ENCODE measurements at places on chromosomes 2 and 18.
A peak's percentile ranks its signal among the peaks of the same experiment; 100 is the strongest.

DNA sequence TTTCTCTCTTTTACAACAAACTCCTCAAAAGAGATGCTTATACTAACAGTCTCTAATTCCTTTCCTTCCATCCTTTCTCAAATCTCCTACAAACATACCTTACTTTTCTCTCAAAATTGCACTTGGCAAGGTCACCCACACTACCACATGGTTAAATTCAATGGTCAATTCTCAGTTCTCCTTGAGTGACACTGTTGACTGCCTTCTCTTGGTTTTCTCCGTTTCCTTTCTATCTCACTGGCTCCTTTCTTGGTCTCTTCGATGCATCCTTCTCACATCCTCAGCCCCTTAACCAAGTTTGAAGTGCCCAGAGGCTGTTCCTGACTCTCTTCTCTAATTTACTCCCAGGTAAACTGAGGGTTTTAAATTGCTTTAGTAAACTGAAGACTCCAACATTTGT lies 12.5 kb downstream of the C1D start:
- DNase-seq: no peak

- DNase-seq: no peak
Observed at GRCh38 chr2:231597014-231597611, 4.4 kb downstream of the TEX44 start.

- DNase-seq: no peak
Observed at GRCh38 chr2:172416447-172417058, 10.8 kb upstream of the ITGA6 start.

DNA sequence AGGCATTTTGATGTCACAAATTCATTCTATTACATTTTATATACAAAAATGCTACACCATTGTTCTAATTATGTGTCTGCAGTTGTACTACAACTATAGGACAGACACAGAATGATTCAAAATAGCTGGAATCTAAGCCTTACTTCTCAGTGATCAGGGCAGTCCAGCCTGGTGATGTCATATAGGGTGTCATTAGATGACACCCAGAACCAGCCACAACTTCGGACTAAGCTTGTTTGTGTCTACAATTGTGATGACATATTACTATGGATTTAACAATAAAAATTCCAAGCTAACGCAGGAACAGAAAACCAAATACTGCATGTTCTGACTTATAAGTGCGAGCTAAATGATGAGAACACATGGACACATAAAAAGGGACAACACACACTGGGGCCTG lies 31.0 kb downstream of the M1AP start:
- DNase-seq: no peak

GRCh38 chr2:126208266-126208665 lies 447.7 kb upstream of the GYPC start:
- no peak for DNase-seq

DNA sequence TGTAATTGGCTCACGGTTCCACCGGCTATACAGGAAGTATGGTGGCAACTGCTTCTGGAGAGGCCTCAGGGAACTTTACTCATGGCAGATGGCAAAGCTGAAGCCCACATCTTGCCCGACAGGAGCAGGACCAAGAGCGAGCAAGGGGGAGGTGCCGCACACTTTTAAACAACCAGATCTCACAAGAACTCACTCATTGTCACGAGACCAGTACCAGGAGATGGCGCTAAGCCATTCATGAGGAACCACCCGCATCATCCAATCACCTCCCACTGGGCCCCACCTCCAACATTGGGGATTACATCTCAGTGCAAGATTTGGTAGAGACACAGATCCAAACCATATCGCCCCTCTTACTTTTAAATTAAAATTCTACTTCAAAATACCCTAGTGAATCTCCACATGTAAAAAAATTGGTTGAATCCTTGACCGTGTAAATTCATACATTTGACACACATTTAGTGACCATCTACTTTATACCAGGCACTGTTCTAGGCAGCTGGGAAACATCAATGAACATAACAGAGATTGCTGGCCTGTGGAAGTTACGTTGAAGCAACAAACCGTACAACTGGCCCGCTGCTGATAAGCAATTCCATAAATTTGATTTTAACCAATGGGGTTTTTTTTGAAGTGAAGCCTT lies 87.6 kb downstream of the ALPK2 start:
- peak; percentile 9 for DNase-seq

GRCh38 chr2:219914577-219914976 lies 287.1 kb downstream of the SLC4A3 start:
- no peak for DNase-seq

GRCh38 chr2:219648176-219648575 lies 20.7 kb downstream of the SLC4A3 start:
- no peak for DNase-seq

- no peak for DNase-seq
Observed at GRCh38 chr2:71067567-71068217, 756 bp upstream of the NAGK start.

GRCh38 chr2:196191541-196191940 lies 20.2 kb upstream of the STK17B start:
- no peak for DNase-seq

DNA sequence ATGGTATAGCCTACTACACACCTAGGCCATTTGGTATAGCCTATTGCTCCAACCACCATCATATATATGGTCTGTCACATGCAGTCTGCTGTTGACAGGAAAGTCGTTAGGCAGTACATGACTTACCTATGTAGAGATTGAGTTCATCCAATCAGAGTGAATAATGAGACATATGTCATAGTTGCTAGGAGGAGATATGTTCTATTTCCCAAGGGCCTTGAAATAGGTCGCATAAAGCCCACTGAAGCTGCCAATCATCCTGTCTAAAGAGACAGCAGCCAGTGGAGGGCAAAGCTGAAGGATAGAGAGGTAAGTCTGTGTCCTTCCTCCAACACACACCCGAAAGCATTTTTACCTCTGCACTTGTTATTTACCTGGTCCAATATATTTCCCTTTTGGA lies 263.4 kb downstream of the PTPRM start:
- DNase-seq: no peak

- no peak for DNase-seq
Observed at GRCh38 chr2:62800618-62801017, 95.1 kb downstream of the EHBP1 start.

DNA sequence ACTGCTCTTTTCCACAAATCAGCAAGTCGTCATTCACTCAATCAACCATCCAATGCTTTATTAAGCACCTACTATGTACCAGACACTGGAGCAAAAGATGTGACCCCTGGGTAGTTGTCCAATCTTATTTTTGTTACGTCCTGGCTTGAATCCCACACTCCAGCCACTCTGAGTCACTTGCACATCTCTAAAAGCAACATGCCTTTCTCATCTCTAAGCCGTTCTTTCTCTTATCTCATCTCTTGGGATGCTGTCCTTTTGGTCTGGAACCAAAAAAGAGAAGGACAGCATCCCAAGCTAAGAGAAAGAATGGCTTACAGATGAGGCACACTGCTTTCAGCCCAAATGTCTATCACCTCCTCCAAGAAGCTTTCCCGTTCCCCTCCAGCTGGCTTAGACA lies 58.8 kb downstream of the RNF152 start:
- peak; percentile 14 for DNase-seq

GRCh38 chr2:28821295-28821958 lies 10.8 kb downstream of the SPDYA start:
- peak; percentile 52 for DNase-seq
